NCI-H526 (cell line): ENCODE measurements at places on chromosomes 2 and 18.

DNA sequence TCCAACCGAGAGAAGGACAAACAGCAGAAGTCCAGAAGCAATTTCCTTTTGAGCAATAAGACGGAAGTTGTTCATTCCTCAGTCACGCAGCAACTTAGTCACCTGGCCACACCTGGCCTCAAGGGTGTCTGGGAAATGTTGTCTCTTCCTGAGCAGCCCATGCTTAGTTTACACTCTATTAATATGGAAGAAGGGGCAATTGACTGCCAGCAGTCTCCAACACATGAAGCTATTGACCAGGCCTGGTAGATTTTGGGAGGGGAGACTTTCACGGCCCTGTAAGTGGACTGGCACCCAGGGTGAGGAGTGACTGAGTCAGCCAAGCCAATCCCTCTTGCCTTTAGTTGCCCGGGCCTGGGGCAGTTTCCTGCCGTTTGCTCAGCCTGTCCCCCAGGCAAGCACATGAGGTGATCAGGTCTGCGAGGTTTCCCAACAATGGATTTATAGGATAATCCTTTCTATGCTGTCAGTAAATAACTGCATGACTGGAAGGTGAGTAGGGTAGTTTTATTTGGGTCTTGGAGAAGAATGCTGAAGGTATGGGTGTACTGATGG, 43.8 kb upstream of the PPP4R1 start:
- no peak for DNase-seq

- no peak for DNase-seq
Measured at GRCh38 chr2:173062801-173063200, 12.8 kb upstream of the MAP3K20 start.

- DNase-seq: no peak
Measured at GRCh38 chr18:46406539-46406932, 250.5 kb downstream of the LOXHD1 start.

DNA sequence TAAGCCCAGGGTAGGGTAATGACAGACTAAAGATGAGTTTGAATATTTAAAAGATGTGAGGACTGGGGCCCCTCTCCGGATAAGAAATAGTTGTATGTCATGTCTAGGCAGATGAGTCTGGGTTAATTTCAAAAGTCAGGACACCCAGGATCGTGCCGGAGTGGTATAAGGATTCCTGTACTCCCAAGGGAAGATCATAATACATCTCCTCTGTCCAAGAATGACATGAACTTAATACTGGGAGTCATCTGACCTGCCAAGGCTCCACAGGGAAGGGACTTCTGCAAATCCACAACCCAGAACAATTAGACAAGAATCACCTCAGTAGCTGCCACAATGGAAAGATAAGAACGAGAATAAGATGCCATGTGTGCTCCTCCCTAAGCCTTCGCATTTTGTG, 17.1 kb downstream of the RPRM start:
- no peak for DNase-seq

DNA sequence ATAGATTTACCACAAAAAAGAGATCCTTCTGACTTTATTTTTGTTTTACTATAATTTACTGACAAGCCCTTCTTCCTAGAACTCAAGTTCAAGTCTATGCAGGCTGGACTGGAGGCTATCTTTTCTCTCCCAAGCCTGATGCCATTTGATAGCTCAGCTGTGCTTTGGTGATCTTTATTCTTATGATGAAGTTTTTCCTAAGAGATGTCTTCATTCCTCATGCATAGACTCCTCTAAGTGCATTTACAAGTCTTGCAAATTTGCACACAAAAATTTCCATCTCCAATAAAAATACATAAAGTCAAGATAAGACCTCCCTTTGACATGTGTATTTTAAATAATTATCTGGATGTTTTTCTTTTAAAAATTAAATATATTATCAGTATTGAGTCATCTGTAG, 167.4 kb upstream of the ETAA1 start:
- no peak for DNase-seq

GRCh38 chr2:20330192-20330591, 20.5 kb downstream of the PUM2 start:
- no peak for DNase-seq

- DNase-seq: no peak
Measured at GRCh38 chr18:40055262-40055661, 1899.8 kb upstream of the PIK3C3 start.

- DNase-seq: no peak
Measured at GRCh38 chr2:20104900-20105545, 53.6 kb upstream of the LAPTM4A start.

- no peak for DNase-seq
Measured at GRCh38 chr2:228164718-228165117, 16.8 kb downstream of the SPHKAP start.

GRCh38 chr2:216887138-216887537, 27.3 kb upstream of the TNP1 start:
- no peak for DNase-seq

DNA sequence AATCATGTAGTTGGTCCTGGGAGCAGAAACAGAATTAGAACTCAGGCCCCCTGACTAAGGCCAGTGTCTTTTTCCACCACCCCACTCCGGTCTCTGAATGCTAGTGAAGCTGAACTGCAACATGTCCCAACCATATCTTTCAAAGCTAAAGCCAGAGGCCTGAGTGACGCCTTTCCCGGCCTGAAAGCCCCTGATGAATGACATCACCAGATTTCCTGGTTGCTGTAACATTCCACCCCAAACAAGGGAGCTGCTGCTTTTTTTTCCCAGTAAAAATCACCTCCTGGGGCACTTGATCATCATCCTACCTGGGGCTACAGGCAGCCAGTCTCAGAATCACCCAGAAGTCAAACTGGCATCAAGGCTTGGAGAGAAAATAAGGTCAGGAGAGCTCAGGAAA, 162.7 kb downstream of the ARL4C start:
- no peak for DNase-seq

GRCh38 chr18:31736630-31737029, 24.1 kb downstream of the SLC25A52 start:
- DNase-seq: no peak

DNA sequence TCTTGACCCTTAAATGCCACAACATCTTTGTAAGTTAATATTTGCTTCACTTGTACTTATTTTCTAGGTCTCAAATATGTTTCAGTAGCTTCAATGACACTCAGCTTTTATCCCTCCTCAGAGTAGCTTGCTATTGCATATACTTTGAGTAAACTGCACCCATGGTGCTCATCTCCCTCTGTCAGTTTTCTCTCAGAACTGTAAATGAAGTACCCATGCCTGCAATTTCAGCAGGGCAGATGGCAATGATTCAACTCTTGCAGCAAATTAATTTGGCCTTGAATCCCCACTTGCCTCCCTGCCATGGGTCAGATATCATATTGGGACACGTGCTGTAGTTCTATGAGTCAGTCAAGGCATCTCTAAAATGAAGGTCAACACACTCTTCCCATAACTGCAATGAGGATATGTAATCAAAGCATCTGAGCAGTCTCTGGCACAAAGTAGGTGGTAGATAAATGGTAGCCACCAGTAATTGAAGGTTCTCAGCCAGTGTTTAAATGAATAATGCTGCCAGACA, 225.8 kb downstream of the PIEZO2 start:
- DNase-seq: no peak

DNA sequence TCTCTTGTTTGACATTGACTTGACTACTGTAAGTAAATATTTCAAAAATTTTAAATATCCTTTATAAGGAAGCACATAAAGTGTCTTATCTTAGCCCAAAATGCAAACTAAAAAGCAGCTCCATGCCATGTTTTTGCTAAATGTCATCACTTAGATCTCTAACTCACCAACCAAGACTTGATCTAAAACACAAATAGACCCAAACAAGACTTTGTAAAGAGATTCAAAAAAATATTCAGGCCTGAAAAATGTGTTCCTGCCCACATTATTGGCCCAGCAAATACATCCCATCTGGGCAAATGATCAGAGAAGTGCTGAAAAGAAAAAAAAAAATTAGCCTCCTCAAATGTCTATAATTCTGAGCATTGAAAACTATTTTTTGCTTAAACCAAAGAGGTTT, 187.6 kb downstream of the MREG start:
- DNase-seq: no peak

- DNase-seq: no peak
Measured at GRCh38 chr2:125746321-125747164, 909.4 kb upstream of the GYPC start.

- peak; percentile 18 for DNase-seq
Measured at GRCh38 chr18:49666045-49666775, 104.4 kb downstream of the LIPG start.

GRCh38 chr18:61738042-61738441, 154.8 kb downstream of the RNF152 start:
- DNase-seq: no peak

GRCh38 chr2:112583497-112584133, 794 bp upstream of the CHCHD5 start:
- peak; percentile 2 for DNase-seq

GRCh38 chr2:158569284-158569683, 112.5 kb downstream of the PKP4 start:
- DNase-seq: no peak

DNA sequence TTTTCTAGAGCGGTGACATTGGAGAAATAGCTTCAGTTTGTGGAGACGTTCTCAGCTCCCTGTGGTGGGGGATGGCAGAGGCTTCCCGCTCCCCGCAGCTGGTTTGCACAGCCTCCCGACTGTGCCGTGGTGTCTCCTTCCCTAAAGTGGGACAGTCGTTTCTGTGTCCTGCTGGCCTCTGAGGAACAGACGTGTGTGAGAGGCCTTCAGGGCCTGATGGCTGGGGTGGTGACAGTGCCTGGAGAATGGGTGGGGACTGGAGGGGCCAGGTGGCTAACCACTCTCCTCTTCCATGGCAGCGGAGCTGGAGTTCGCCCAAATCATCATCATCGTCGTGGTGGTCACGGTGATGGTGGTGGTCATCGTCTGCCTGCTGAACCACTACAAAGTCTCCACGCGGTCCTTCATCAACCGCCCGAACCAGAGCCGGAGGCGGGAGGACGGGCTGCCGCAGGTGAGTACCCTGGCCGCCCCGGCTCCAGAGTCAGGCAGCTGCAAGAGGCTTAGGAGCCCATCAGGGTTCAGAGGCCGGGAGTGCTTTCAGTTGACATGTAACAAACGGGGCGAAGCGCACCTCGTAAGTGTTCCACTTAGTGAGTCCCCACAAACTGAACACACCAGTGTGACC, 105.4 kb downstream of the FAM210A start:
- no peak for DNase-seq

DNA sequence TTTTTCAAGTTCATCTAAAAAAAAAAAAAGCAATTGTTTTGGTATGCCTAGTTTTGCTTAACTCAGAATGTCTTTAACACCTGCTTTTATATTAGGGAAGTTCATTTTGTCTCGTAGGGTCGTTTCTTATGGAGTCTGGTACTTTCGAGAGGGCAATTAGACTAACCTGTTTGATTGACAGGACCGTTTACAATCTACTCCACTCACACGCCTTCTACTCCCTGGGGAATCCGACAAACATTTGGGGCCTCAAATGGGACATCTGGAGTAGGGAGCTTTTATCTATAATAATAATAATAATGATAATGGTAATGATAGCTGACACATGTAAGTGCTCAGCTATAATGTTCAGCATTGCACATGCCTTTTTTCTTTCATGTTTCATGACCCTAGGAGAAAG, 261.6 kb upstream of the RASGRP3 start:
- DNase-seq: no peak

GRCh38 chr2:85541753-85542457, 2.9 kb downstream of the MAT2A start:
- no peak for DNase-seq
